ENCODE measurements at places on chromosomes 4 and X.

DNA sequence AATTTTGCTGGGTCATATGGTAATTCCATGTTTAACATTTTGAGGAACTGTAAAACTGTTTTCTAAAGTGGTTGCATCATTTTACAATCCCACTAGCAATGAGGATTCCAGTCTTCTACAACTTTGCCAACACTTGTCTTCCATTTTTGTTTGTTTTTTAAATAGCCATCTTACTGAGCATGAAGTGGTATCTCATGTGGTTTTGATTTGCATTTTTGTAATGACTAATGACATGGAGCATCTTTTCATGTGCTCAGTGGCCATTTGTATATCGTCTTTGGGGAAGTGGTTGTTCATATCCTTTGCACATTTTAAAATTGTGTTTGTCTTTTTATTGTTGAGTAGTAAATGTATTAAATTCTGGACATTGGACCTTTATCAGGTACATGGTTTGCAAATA, 94.7 kb downstream of the TMEM131L start:
- no peak for DNase-seq

GRCh38 chr4:152534541-152535359, 1.1 kb downstream of the FBXW7 start:
- peak; percentile 21 for DNase-seq

DNA sequence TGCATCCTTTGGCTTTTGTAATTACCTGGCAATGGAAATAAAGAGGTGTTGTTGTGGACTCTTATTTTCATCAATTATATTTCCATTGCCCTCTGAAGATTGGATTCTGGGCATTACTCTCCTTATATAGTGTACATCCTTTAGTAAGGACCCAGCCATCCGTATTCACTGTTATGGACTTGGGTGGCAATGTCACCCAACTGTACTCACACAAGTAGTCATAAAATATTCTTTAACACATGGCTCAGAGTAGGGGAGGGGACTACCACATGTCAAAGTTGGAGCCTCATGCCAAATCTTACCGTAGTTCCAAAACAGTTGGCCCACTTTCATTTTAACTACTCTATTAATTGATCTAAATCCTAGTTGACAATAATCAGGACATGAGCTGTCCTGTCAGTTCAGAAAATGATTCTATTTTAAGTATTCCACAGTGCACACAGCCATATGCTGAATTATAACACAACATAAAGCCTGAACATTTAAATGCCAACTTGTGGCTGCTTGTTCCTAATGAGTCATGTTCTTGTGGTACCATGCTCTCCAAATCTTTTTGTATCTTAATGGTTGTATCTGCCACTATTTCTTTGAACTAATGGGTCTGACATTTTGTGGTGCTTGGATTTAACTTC, 4.9 kb downstream of the FRAS1 start:
- DNase-seq, result no peak

DNA sequence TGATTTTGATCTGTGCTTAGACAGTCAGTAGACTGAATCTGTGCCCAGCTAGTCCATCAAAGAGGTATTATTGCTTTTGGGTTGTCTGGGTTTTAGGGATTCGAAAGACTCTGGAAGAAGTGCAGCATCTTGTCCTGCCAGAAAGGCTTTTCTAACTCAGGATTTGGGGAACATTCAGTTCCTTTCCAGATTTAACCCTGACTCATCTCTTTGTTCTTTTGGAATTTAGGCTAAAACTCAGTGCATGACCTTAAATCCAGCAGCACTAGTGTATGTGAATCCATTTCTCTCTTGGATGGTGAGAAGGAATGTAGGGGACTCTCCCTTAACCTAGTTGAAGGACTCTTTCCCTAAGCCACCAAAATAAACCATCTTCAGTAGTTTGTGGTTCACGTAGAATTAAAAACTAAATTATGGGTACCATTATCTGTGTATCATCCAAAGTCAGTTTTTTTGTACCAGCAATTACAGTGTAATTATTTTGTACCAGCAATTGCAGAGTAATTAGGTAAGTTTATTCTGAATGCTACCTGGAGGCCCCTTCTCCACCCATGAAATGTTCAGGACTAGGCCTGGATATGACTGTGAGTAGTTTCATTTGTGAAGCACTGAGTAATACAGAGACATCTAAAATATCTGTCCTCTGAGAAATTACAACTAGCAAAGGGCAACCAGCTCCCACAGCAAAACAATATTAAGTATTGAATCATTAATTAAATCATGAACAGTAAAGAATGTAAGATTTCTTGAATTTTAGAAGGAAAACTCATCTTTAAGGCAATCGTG, 384.0 kb downstream of the TMA16 start:
- no peak for DNase-seq

- DNase-seq, result no peak
Observed at GRCh38 chrX:74521961-74522751, 92.3 kb downstream of the RLIM start.

DNA sequence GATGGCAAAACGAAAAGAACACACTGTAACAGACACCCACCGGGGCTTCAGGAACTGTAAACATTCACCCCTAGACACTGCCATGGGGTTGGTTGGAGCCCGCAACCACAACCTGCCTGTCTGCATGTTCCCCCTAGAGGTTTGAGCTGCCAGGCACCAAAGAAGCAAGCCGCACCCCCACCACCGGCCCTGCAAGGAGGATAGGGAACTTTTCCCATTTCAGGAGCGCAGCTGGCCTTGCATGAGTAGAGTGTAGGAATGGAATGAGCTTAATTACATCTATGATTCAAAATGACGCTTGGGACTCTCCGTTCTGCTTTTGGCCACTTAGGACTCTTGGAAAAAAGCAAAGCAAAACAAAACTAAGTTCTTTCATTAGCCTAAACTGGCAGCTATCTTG, 243.6 kb upstream of the CTSO start:
- DNase-seq, result no peak

DNA sequence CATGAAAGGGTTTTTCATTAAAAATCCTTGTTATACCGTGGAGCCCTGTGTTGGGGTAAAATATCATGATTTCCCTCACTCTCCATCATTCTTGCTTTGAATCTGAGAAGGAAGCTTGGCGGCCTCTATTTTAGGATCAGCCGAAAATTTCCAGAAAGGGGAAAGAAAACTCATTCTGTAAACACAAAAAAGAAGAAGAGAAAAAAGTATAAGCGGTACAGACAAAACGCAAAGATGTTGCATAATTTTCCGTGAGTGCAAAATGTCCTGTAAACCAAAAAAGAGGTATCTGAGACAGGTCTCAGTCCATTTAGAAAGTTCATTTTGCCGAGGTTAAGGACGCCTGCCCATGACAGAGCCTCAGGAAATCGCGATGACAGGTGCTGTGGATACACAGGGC, 5.3 kb downstream of the CSF2RA start:
- no peak for DNase-seq

DNA sequence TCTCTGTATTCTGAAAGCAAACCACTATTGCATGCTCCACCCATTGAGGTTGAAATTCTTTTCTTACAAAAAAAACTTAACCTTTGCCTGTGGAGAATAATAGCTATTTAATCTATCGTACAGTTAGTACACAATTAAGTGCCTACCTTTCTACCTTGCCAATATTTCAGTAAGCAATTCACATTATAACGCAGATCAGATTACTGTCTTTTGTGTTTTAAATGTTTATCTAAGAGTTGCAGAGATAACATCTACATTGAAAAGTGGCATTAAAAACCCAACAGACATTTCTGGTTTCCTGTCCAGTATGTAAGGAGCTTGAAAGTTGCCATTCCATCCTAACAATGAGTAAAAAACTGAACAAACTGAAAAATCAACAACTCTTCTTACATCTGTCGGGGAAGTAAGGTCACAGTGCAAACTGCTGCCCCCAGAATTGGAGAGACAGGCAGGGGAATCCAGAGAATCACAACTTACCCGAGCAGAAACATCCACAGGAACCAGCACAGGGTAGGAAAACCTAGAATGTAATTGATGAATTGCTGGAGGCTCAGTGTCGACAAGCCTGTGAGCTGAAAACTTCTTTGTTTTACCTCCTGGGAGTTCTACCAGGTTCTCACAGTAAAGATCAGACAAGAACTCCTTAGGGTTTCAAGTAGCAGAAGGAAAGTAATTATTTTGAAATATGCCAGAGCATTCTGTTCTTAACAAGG, 27.3 kb upstream of the ACSL4 start:
- DNase-seq, result no peak

Data from stimulated activated CD8-positive, alpha-beta memory T cell treated with anti-CD3 and anti-CD28 coated beads, Interleukin-4, amount 100 ng/mL, for 4 hours (primary cell).